Stimulated activated CD4-positive, alpha-beta T cell treated with anti-CD3 and anti-CD28 coated beads, Interleukin-2, amount 100 ng/mL, for 24 hours (primary cell): ENCODE measurements at places on chromosomes 3 and 15.

GRCh38 chr3:71163198-71163918 lies 420.2 kb downstream of the FOXP1 start:
- no peak for DNase-seq

DNA sequence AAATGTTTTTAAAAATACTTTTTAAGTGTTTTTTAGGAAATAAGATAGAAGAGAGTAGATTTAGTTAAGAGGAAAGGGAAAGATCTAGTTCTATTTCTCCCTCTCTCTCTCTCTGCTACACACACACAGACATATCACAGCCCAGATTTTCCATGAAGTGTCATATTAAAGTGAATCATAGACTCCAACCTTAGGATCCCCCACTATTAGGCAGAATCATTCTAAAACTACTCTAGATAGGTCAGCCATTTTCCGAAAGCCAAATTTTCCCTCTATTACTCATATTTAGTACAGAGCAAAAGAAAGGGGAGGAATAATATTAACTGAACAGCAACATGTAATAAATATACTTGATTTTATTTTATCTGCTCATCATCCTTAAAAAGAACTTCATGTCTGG lies 45.1 kb upstream of the RSL24D1 start:
- no peak for DNase-seq

DNA sequence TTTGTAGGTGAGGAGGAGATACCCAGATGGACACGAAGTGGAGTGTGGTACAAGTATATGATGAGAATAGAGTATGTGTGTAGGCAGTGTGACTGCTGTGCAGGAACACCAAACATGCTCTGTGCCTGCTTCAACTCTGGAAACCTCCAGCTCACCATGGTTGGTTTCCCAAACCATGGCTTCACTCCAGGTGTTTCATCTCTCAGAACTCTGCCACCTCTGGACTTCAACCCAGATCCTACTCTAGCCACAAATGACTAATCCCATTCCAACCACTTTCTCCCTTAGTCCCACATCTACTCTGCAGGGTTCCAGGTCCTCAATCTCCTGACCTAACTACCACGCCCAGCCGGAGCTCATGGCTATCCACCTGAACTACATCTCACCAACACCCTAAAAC lies 102.1 kb downstream of the RYK start:
- DNase-seq, result no peak

- no peak for DNase-seq
Observed at GRCh38 chr15:23074684-23075083, 35.3 kb upstream of the TUBGCP5 start.

DNA sequence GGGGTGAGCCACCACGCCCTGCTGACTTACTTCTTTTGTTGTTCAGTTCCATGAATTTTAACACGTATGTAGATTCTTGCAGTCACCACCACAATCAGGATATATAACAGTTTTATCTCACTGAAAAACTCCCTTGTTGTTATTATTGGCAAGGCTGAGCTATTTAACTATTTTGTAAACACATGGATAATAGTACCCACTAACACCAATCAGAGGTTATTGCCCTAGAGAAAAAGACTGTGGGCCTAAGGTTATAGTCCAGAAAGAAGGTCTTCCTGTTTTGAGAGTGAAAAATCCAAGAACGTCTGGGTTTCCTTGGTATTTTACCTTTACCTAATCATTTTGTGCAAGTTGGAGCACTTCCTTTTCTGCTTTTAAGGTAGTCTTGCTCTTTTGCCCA lies 9.5 kb downstream of the ZWILCH start:
- DNase-seq, result no peak

GRCh38 chr15:98873441-98874218 lies 134.0 kb downstream of the PGPEP1L start:
- no peak for DNase-seq

- DNase-seq, result no peak
Observed at GRCh38 chr15:67383899-67384298, 129.3 kb downstream of the IQCH start.

- DNase-seq, result no peak
Observed at GRCh38 chr15:66241087-66241907, 12.3 kb downstream of the MEGF11 start.

- no peak for DNase-seq
Observed at GRCh38 chr3:43953814-43954692, 263.3 kb downstream of the ABHD5 start.

GRCh38 chr3:106022913-106023312 lies 154.1 kb upstream of the CBLB start:
- DNase-seq, result no peak

DNA sequence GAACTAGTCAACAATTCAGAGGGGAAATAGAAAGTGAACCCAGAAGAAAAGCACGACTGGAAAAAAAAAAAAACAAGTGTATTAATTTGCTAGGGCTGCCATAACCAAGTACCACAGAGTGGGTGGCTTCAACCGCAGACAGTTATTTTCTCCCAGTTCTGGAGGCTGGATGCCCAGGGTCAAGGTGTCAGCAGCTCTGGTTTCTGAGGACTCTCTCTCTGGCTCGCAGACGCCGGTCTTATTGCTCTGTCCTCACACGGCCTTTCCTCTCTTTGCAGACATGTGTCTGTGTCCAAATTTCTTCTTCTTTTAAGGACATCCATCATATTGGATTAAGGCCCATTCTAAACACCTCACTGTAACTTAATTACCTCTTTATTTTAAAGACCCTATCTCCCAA lies 291.8 kb downstream of the XXYLT1 start:
- DNase-seq, result no peak

GRCh38 chr3:121896823-121897222 lies 2.6 kb downstream of the SLC15A2 start:
- no peak for DNase-seq

GRCh38 chr3:150603980-150604319 lies 829 bp downstream of the SELENOT start:
- DNase-seq, result no peak

DNA sequence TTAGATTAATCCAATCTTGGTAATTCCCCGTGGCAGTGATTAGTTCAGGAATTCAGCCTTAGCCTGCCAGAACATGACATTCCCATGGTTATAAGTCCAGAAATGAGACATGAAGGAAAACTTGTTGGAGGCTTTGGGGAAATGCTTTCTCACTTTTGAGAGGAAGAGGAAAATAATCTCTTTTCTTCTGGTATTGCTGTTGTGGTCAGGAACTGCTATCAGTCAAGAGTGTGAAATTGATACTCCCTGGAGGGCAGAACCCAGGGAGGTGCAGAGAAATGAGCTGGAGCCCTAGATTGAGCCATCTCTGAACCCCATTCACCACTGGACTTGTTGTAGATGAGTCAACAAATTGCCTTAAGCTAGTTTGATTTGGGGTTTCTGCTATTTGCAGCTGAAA lies 38.6 kb upstream of the APH1B start:
- DNase-seq, result no peak

GRCh38 chr15:42147431-42147735 lies 9.1 kb downstream of the PLA2G4F start:
- DNase-seq, result no peak

GRCh38 chr3:51669241-51670052 lies 1.6 kb upstream of the TEX264 start:
- DNase-seq, result peak; percentile 92

GRCh38 chr3:32438596-32439344 lies 47.1 kb downstream of the CMTM7 start:
- peak; percentile 46 for DNase-seq

DNA sequence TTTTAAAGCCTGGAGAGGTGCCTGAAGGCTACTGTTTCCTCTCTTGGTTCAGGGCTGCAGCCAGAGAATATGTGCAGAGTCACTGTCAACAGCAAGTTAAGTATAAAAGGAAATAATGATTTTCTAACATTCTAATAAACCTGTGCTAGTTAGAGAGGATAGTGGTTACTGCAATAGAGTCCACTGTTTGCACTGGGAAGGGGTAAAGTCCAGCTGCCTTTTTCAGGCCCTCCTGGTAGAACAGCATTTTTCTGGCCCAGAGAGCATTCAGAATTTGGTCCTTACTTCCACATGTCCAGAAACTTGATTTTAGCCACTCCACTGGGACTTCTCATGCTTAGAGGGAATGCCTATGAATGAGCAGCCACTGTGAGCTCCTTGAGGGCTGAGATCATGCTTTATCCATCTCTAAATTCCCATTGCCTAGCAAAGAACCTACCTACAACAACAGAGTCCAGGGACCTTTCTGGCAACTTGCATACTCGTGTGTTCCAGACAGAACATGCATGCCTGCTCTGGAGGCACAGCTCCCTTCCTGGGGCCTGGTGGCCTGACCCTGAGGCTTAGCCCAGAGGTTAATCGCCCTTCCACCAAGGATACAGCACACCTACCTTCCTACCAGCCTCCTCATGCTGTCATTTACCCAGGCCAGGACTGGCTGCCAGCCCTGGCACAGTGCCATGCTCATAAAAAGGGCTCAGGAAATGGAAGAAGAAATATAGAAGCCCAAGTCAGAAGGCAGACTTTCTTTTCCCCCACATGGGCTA lies 50.3 kb upstream of the ATP13A3 start:
- no peak for DNase-seq

DNA sequence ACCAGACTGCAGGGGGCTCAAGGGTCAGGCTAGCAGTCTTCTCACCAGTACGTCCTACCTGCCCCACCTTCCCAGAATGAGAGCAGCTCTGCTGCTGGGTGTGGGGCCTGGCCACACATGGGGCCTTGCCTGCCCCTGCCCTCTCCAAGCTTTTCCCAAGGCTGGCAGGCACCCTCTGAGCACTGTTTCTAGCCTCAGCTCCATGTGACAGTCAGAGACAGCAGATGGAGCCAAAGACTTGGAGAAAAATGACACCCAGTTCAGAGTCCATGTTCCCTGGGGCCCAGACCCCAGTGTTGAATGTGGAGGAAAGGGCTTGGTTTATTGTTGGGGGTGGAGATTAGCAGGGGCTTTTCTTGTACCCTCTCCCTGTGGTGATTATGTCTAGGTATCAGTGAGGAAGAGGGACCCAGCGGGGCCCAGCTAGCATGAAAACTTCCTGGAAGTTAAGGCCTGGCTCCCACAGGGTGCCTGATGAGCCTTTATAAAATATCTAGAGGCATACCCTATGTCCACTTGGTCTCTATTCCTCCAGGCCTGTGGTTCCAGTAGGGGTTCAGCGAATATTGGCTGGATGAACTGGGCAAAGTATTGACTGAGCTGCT lies 153.8 kb downstream of the EEFSEC start:
- DNase-seq, result no peak

- DNase-seq, result no peak
Observed at GRCh38 chr15:26967719-26968269, 3.2 kb upstream of the GABRG3 start.

DNA sequence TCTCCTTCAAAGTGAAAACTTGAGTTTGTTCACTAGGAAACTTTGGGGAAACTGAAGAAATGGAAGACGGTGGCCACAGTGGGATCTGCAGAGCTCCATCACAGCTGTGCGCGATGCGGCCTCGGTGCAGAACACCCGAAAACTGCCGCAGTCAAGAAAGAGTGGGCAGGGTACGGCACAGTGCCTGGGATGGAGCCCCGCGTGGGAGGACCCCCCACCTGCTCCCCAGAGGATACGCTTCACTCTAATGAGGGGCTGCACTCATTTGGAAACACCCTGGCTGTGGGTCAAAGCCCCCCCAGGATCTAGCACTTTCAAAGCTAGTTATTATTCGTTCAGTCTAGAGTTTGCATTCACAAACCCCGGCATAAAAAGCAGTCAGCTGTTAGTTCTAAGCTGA lies 9.5 kb downstream of the ADAMTS17 start:
- DNase-seq, result no peak

DNA sequence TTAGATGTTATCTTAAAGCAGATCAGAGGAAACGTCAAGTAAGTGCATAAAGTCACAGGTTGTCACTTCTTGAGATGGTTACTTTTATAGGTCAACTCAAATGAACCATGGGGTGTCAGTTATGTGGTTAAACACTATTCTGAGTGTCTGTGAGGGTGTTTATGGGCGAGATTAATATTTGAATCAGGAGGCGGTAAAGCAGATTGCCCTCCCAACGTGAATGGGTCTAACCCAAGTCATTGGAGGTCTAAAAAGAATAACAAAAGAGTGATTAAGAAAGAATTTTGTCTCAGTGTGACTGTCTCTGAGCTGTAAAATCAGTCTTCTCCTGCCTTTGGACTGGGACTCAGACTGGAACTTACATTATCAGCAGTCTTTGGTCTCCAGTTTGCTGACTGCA lies 977.5 kb downstream of the NAALADL2 start:
- no peak for DNase-seq

DNA sequence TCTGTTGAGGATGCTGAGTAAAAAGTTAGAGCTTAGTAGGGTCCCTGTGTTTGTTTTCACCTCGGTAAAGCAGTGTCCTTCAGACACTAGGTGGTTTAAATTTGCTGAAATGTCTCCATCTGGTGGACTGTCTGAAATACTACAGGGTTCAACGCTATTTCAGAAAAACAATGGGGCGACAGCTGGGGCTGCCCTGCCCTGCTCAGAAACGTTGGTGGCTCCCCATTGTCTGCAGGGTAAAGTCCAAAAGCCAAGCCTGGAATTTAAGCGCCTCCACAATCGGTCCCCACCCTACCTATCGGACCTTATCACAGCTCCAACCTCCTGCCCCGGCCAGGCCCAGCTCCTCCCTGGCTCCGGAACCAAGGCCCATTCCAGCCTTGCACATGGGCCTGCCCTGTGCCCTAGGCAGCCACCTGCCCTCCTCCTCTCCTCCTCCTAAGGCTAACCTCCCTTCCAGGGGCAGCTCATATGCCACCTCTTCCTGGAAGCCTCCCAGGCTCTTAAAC lies 4.3 kb upstream of the TSEN2 start:
- peak; percentile 20 for DNase-seq

DNA sequence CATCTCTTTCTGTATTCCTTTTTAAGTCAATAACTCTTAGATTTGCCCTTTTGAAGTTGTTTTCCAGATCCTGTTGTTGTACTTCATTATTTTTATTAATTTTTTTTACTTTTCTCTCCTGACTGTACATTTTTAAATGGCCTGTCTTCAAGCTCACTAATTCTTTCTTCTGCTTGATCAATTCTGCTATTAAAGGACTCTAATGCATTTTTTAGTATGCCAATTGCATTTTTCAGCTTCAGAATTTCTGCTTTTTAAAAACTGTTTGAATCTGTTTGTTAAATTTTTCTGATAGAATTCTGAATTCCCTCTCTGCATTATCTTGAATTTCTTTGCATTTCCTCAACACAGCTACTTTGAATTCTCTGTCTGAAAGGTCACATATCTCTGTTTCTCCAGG lies 5.6 kb downstream of the OR5K4 start:
- no peak for DNase-seq

DNA sequence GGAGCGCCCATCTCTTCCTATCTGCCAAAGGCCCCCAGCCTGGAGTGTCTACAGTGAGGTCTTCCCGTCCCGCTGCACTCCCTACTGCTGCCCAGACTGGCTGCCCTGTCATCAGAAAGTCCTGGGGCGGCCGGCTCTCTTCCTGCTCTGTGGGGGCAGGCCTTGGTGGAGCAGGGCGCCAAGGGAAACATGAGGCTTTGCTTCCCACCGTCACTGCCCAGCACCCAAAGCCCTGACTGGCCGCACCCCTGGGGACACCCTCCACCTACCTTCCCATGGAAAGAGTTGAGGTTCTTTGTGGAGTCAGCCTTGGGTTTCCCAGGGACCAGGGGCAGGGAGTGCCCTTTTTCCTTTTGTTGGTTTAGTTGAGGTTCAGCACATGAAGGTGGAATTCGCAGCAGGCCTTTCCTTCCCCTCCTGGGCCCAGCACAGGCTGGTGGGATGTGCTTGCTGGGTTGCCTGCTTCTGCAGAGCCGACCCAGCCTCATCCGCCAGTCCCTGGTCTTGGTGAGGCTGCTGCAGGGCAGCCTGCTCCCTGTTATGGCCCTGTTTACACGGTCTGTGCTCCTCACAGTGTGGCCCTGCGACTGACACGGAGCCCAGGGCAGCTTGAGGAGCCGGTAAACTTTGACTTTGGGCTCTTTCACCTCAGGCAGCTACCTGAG lies 51.8 kb upstream of the PLXNA1 start:
- no peak for DNase-seq
